ENCODE measurements at places on chromosomes 7 and 10.

- DNase-seq: no peak
Observed at GRCh38 chr7:8921807-8922206, 488.4 kb downstream of the NXPH1 start.

DNA sequence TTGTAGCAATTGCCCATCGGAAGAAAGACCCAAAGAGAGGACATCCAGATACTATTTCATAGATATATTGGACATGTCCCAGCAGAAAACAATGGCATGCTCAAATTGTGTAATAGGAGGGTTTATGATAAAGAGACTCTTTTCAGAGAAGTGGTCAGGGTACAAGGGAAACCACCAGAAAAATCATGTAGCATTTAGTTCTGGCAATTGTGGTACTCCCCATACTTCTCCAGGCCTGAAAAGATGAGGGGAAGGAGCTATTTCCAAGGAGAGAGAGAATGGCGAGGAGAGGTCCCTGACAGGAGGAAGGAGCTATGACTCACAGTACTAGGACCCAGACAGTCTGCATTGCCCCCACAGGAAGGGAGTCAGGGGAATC is 68.4 kb upstream of the ADO start:
- no peak for DNase-seq

GRCh38 chr7:12434012-12434642 is 30.5 kb upstream of the VWDE start:
- DNase-seq: no peak

DNA sequence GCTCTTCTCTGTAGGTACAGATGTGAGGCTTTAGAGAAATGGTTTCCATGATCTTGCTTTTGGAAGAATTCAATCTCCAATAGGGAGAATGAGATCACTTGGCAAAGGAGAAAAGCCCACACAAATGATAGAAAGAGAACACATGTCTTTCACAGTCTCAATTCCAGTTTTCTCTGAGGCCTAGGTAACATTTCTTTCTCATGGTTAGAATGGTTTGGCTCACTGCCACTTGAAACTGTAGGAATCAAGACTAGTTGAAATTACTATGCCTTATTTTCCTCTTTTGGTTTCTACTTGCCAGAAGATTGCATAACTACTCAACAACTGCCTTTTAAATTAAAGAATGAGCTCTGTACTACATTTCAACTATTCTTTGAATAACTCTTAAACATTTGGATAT is 276.5 kb upstream of the TEX47 start:
- DNase-seq: peak; percentile 62

GRCh38 chr7:120400806-120401455 is 128.0 kb downstream of the KCND2 start:
- no peak for DNase-seq

GRCh38 chr10:105707603-105708002 is 1066.5 kb downstream of the SORCS3 start:
- DNase-seq: no peak

GRCh38 chr10:67803588-67804394 is 34.2 kb downstream of the DNAJC12 start:
- DNase-seq: no peak

- no peak for DNase-seq
Observed at GRCh38 chr7:4070214-4070613, 611.9 kb upstream of the FOXK1 start.

- no peak for DNase-seq
Observed at GRCh38 chr7:74575083-74575784, 82.3 kb upstream of the GTF2I start.

- DNase-seq: no peak
Observed at GRCh38 chr10:6907877-6908530, 327.9 kb upstream of the PRKCQ start.

- no peak for DNase-seq
Observed at GRCh38 chr7:48041653-48041970, 6.3 kb downstream of the C7orf57 start.

GRCh38 chr10:33087922-33088321 is 129.9 kb upstream of the ITGB1 start:
- no peak for DNase-seq

GRCh38 chr10:75111365-75111906 is at the start of gene SAMD8:
SAMD8 (plus strand) TSS chr10:75111656; CDS start chr10:75150529, 38,873 bp downstream.
- DNase-seq: peak; percentile 98

GRCh38 chr10:73892310-73893030 is 18.1 kb upstream of the CAMK2G start:
- DNase-seq: no peak

GRCh38 chr10:91662993-91663392 is 30.1 kb upstream of the PPP1R3C start:
- no peak for DNase-seq

- DNase-seq: no peak
Observed at GRCh38 chr10:77574438-77574837, 63.2 kb downstream of the KCNMA1 start.
